ENCODE measurements at places on chromosomes 5 and 9.
A peak's percentile ranks its signal among the peaks of the same experiment; 100 is the strongest.

DNA sequence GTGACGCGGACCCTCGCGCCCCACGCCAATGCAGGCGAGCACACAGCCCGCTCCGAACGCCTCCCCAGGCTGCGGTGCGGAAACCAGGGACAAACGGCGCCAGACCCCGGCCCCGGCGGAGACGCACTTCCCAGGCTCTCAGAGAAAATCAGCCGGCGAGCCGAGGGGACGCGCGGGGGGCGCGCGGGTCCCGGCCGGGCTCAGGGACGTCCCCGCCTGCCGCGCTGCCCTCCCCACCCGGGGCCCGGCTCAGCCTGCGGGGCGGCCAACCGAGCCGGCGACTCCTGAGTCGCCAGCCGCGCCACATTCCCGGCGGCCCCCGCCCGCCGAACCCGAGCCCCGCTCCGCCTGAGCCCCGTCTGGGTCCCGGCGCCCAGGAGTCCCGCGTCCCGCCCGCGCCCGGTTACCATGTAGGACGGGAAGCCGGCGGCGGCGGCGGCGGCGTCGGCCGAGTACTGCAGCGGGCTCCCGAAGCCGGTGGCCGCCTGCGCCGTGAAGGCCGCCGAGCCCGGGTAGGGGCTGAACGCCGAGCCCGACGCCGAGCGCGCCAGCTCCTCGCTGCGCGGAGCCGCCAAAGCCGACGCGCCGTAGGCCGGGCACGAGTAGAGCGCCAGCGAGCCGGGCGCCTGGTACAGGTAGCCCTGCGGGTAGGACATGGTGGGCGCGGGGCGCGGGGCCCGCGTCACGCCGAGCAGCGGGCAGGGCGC is 566 bp downstream of the IRX2 start:
- no peak overlapping the region for H3K4me3 ChIP-seq
- no peak overlapping the region for H3K27ac ChIP-seq
- H3K4me1 ChIP-seq: peaks cover 8% of the 10 kb centered on the region
- peaks cover 7% of the 10 kb centered on the region for H3K36me3 ChIP-seq
- H3K27me3 ChIP-seq: peaks cover 27% of the 10 kb centered on the region

DNA sequence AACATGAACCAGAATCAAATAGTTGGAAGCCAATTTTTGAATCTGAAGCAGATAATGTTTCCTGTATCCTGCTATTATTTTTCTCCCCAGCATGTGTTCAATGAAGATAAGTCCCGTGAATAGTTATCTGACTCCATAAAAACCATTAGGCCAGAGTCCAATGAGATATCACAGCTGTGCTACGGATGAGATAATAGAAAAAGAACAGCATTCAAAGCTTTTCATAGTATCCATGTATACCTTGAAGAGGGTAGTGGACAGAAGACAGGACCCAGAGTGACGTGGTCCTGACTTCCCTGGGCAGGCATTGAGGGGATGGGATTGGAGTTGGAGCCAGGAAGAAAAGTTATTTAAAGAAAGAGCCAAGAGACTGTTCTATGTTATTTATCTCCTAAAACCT is 50.7 kb upstream of the C6 start:
- H3K4me1 ChIP-seq: peaks cover 6% of the 10 kb centered on the region
- H3K4me3 ChIP-seq: no peak overlapping the region

- H3K27me3 ChIP-seq: peaks cover 5% of the 10 kb centered on the region
- H3K36me3 ChIP-seq: no peaks in the 10 kb centered on the region
- H3K4me3 ChIP-seq: no peak overlapping the region
- DNase-seq: no peak
- no peak overlapping the region for H3K27ac ChIP-seq
- H3K4me1 ChIP-seq: no peaks in the 10 kb centered on the region
Observed at GRCh38 chr9:97880336-97880735, 27.3 kb downstream of the FOXE1 start.

DNA sequence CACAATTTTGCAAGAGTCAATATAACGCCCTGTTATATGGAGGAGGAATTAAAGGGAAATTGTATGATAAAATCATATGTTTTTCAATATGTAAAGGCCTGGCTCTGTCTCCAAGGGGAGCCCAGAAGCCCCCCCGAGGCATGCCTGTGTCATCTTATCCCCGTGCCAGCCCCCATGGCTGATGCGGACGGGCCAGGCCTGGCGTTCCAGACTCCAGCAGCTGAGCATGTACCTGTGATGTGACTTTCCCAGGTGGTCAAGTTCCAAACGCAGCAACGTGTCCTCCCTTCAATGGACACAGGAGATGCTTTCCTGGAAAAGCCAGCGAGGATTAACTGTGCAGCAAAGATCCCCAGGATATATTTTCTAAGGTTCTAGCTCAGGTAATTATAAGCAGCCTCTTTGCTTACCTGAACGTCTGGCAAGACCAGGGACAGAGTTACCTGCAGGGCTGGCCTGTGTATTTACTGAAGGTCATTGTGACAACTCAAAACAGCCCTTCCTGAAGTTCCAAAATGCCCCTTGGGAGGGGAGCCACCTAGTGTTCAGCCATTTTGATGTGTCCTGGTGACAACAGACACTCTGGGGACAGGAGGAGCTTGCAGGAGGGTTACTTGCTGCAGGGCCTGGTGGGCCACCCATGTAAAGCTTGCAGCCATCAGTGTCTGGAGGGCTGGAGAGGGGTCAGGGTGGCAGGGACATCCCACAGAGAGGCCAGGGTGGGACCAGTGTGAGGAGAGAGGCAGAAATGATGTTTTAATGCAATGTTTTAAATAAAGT is 53.3 kb upstream of the RNU6ATAC start:
- peaks cover 10% of the 10 kb centered on the region for H3K4me1 ChIP-seq
- peaks cover 7% of the 10 kb centered on the region for H3K27me3 ChIP-seq
- no peaks in the 10 kb centered on the region for H3K36me3 ChIP-seq
- no peak overlapping the region for H3K4me3 ChIP-seq

DNA sequence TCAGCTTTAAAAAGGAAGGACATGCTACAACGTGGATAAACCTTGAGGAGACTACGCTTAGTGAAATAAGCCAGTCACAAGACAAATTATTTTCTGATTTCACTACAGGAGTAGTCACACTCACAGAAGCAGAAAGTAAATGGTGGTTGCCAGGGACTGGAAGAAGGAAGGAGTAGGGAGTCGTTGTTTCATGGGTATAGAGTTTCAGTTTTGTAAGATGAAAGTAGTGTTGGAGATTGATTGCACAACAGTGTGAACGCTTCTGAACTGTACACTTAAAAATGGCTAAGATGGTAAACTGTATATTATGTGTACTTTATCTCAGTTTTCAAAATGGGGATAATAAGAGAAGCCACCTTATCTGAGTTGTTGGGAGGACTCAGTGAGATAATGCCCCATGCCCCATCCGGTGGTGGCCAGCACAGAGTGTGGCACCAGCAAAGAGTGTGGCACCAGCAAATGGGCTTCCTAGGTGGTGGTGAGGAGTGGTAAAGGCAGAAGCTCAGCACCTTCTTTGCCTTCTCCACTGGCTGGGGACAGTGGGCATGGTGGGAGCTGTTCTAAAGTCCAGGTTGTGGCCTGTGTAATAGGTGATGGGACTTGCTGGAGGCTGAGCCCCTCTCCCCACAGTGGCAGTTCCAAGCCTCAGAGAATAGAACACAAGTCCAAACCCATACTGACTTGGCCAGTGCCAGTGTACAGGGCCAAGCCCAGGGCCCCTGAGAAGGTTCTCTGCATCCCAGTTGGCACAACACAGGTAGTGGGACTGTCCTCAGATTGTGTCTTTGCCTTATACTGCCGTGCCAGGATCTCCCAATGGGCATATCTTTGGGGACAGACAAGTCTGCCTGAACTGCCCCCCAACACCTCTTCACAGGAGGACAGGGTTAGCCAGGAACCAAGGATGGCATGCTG is 4.4 kb downstream of the SLC22A4 start:
- H3K27ac ChIP-seq: peak overlapping the region; percentile 45
- no peaks in the 10 kb centered on the region for H3K36me3 ChIP-seq
- no peak for DNase-seq
- no peak overlapping the region for H3K4me3 ChIP-seq
- peaks cover 9% of the 10 kb centered on the region for H3K27me3 ChIP-seq

GRCh38 chr5:135332519-135333150 is 66.4 kb downstream of the MACROH2A1 start:
- no peak overlapping the region for H3K4me3 ChIP-seq
- no peak overlapping the region for H3K27ac ChIP-seq
- no peak for DNase-seq
- peaks cover 4% of the 10 kb centered on the region for H3K27me3 ChIP-seq
- H3K36me3 ChIP-seq: peaks cover 13% of the 10 kb centered on the region
- no peaks in the 10 kb centered on the region for H3K4me1 ChIP-seq

- H3K4me1 ChIP-seq: peaks cover 26% of the 10 kb centered on the region
- DNase-seq: no peak
- H3K4me3 ChIP-seq: no peak overlapping the region
- peak overlapping the region; percentile 53 for H3K27ac ChIP-seq
Observed at GRCh38 chr5:179730852-179731251, 1.8 kb upstream of the MAML1 start.

DNA sequence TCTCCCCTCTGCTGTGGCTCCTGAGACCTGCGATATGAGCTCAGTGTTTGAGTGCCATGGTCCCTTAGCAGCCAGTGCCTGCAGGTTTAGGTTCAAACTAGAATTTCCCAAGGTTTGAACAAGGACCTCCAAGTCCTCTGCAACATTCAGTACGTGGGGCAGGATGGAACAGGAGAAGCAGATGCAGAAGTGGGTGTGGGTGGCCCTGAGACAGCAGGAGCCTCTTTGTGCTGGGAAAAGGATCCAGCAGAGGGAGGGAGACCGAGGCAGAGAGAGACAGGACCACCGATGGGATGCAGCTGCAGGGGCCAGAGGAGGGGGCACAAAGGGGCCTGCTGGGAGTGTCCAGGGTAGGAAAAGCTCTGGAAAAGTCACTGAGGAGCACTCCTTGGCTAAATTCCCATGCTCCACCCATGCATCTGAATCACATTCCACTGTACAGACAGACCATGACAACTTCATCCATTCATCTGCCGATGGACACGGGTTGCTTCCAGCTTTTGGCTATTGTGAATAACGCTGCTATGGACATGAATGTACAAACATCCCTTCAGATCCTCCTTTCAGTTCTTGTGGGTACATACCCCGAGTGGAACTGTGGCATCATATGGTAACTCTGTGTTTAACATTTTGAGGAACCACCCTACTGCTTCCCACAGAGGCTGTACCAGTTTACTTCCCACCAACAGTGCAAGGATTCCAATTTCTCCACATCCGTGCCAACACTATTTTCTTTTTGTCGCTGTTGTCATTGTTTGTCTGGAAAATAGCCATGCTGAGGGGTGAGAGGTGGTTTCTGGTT is 26.7 kb upstream of the SUSD3 start:
- H3K4me3 ChIP-seq: no peak overlapping the region
- no peak overlapping the region for H3K27ac ChIP-seq
- no peak for DNase-seq
- H3K4me1 ChIP-seq: peaks cover 10% of the 10 kb centered on the region
- H3K27me3 ChIP-seq: peaks cover 10% of the 10 kb centered on the region

DNA sequence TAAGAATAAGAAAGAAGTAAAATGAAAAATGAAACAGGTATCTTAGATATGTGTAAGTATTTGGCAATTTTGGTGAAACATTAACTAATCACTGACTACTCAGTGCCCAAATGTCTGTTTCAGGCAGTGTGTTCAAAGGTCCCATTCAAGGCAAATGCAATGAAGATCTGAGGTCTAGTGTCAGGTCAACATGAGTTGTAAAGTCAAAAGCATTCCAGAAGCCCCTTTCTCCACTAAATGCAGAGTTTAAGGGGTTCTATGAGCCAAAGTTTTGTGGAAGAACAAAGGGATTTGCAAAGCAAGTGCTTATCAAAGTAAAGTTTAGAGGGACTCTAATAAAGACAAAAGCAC is 71.0 kb upstream of the GPBP1 start:
- H3K4me1 ChIP-seq: no peaks in the 10 kb centered on the region
- peaks cover 7% of the 10 kb centered on the region for H3K27me3 ChIP-seq
- DNase-seq: no peak

- peaks cover 4% of the 10 kb centered on the region for H3K27me3 ChIP-seq
- no peak overlapping the region for H3K27ac ChIP-seq
- H3K4me3 ChIP-seq: no peak overlapping the region
- H3K4me1 ChIP-seq: no peaks in the 10 kb centered on the region
Observed at GRCh38 chr9:23160952-23161469, 665.0 kb downstream of the ELAVL2 start.

- H3K4me3 ChIP-seq: peak overlapping the region; percentile 19
- DNase-seq: peak; percentile 27
- peaks cover 1% of the 10 kb centered on the region for H3K27me3 ChIP-seq
- H3K27ac ChIP-seq: peak overlapping the region; percentile 17
Observed at GRCh38 chr5:80481019-80481893, 6.6 kb upstream of the FAM151B start.

DNA sequence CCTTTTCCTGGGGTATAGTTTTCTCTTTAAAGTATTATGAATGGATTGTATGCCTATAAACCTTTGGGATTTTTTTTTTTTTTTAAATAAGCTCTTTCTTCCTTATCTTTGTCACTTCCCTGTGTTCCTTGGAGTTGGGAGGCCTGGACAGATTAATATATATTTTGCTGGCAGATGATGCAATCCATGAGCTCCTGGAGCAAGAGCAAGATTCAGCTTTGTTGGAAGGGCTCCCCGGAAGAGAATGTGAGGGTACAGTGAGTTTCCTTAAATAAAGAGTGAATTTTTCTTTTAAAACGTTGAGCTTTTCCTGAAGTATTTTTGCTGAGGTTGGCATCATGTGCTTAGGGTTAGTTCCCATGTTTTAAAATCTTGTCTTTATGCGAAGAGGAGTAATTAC is 98.7 kb upstream of the SLC28A3 start:
- no peak overlapping the region for H3K4me3 ChIP-seq
- no peaks in the 10 kb centered on the region for H3K36me3 ChIP-seq
- H3K4me1 ChIP-seq: peaks cover 2% of the 10 kb centered on the region
- no peak overlapping the region for H3K27ac ChIP-seq

- H3K4me1 ChIP-seq: no peaks in the 10 kb centered on the region
- H3K27ac ChIP-seq: no peak overlapping the region
- no peaks in the 10 kb centered on the region for H3K27me3 ChIP-seq
- H3K36me3 ChIP-seq: no peaks in the 10 kb centered on the region
- DNase-seq: no peak
Observed at GRCh38 chr9:72453797-72454196, 67.6 kb upstream of the TMC1 start.
